ENCODE measurements at places on chromosomes 6 and 20.

- DNase-seq = no peak
Measured at GRCh38 chr6:157904999-157905398, 76.7 kb upstream of the SYNJ2 start.

- DNase-seq = no peak
Measured at GRCh38 chr6:128966934-128967333, 84.0 kb downstream of the LAMA2 start.

GRCh38 chr6:213284-213683, 79.0 kb upstream of the DUSP22 start:
- DNase-seq = no peak

GRCh38 chr20:52083627-52084232, 107.8 kb downstream of the ZFP64 start:
- DNase-seq = no peak

DNA sequence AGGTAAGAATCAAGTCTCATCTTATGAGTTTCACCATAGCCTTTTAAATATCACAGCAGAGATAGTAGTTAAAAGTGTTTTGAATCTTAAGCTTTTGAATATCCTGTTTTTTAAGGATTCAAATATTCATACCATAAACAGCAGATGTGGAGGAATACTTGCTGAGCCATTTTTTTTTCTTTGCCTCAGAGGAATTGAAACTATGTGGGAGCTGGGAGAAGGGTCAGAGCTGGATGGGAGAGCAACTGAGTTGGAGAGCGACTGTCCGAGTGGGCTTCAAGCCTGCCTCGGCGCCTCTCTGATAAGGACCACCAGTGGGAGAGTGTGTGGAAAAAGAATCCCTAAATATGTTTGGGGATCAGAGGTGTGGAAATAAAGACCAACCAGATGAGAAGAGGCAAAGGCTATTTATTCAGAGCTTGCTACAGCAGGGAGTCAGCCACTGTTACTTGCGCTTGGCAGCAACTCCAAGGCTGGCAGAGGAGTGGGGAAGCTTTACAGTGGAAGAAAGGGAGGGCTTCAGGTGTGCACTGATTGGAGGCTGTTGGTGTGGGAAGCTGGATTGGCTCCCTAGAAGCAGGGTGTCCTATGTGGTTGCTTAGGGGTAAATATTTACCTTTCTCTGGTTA, 34.3 kb upstream of the MCUR1 start:
- DNase-seq = no peak

- no peak for DNase-seq
Measured at GRCh38 chr20:52035977-52036376, 155.6 kb downstream of the ZFP64 start.

All from esophagus squamous epithelium (tissue), 5 donors.